Endothelial cell of umbilical vein (primary cell): ENCODE measurements at places on chromosomes 12 and 14.

GRCh38 chr12:23376238-23376637 lies 573.2 kb downstream of the SOX5 start:
- no peaks in the 10 kb centered on the region for H3K27me3 ChIP-seq
- H3K4me1 ChIP-seq, result no peaks in the 10 kb centered on the region
- H3K4me3 ChIP-seq, result no peak overlapping the region
- H3K27ac ChIP-seq, result no peak overlapping the region
- DNase-seq, result peak; percentile 12

GRCh38 chr12:31106101-31106803 lies 32.6 kb downstream of the DDX11 start:
- H3K36me3 ChIP-seq, result no peaks in the 10 kb centered on the region
- H3K27ac ChIP-seq, result no peak overlapping the region
- no peaks in the 10 kb centered on the region for H3K27me3 ChIP-seq
- no peak for DNase-seq
- peaks cover 4% of the 10 kb centered on the region for H3K4me1 ChIP-seq
- no peak overlapping the region for H3K4me3 ChIP-seq

GRCh38 chr12:46933947-46934346 lies 108.2 kb upstream of the SLC38A4 start:
- DNase-seq, result peak; percentile 71
- no peak overlapping the region for H3K4me3 ChIP-seq

DNA sequence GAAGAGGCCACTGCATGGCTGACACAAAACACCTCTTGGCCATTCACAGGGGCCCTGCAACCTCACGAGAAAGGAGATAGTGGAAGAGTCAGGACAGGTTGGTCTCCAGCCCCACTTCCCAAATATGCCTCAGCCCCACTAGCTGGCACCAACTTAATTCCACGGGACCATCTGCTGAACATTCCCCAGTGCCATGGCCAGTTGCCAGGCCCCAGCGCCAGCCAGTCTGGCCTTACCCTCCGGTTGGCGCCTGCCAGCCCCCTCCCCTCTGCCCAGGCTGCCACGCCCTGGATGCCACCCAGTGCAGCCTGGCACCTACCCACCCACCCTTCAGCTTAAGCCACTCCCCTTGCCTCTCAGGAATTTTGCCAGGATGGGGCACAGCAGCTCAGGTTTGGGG lies 21.2 kb upstream of the HSPB8 start:
- H3K36me3 ChIP-seq, result no peaks in the 10 kb centered on the region
- no peak overlapping the region for H3K27ac ChIP-seq
- H3K4me3 ChIP-seq, result no peak overlapping the region
- H3K27me3 ChIP-seq, result no peaks in the 10 kb centered on the region
- DNase-seq, result no peak
